Activated CD4-positive, alpha-beta T cell treated with anti-CD3 and anti-CD28 coated beads for 48 hours (primary cell): ENCODE measurements at places on chromosomes 1 and 21.
A peak's percentile ranks its signal among the peaks of the same experiment; 100 is the strongest.

GRCh38 chr21:18244671-18245463 is at the start of gene CHODL:
Gene CHODL, plus strand, starts transcription at chr21:18244833. Its CDS starts 391 bp downstream, at chr21:18245224.
- no peak for DNase-seq

DNA sequence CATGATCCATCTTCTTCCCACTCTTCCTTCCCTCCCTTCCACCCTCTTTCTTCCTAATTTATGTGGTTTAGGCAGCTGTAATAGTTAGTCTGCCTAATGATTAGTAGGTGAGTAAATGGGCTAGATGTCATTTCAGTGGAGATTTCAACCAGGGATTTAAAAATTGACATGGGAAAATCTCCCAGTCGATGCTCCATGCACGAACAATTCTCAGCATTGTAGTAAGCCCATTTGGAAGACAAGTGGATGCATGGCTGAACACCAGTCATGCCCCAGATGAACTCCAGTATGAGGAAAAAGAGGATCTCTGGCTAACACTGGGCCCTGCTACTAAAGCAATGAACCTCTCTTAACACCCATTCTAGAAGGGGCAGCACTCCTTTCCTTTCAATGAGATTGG is 25.3 kb downstream of the CHI3L2 start:
- DNase-seq, result no peak

DNA sequence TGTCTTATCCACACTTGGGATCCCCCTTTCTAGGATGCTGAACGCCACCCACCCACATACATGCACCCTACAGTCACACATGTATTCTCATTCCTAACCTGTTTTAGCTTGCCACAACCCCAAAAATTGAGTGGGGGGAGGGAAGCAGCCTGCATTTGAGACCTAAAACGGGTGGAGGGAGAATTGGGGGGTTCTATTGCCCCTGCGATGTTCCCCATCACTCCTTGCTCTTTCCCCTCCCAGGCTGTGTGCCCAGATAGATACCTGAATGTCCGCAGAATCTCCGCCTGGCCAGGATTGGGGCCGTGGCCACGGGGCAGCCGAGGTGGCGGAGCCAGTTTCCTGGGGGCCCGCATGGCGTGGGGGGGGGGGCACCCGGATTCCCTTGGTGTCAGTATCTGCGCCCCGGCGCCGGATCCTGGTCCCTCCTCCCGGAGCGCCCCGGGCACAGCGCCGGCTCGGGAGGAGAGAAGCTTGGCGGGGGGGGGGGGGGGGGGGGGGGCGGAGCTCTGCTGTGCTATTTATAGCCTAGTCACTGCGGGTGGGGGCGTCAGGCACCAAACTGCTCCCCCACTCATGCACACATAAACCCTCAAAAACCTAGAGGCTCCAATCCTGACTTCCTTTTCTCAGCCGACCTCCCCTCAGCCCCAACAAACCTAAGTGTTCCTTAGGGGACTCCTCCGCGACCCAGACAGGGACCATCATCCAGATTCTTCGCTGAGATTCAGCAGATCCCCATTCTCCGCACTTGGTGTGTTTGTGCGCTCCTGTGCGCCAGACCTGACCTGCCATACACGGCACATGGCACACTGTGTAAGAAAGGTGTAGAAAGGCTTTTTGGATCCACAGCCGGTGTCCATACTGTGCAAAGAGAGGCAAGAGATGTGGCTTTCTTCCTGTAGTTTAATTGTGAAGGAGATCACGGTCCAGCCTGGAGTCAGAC is 1.9 kb downstream of the ANKRD34A start:
- peak; percentile 50 for DNase-seq

- DNase-seq, result no peak
These were observed 1.7 kb upstream of the SORT1 start for GRCh38 chr1:109399326-109399957.

DNA sequence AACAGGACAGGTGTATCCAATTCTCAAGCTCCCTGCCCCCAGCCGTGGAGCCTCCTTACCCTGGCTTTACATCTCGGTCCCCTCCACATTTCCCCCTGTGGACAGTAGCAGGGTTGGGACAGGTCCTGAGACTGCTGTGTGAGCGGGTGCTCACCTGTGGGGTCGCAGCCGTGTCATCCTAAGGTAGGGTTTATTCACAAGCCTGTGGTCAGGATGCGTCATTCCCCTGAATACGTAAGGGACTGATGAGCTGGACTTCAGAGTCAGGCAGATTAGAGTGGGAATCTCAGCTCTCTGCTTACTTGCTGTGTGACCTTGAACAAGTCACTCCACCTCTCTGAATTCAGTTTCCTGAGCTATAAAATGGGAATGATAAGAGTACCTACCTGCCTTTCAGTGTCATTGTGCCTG is 17.7 kb downstream of the ZNF362 start:
- DNase-seq, result no peak

- DNase-seq, result no peak
These were observed 339.1 kb downstream of the PTPRC start for GRCh38 chr1:198977909-198978308.

GRCh38 chr1:24737368-24738117 is 7.7 kb upstream of the CLIC4 start:
- no peak for DNase-seq
